ENCODE measurements at places on chromosomes 13 and 19. TPM values are rescaled to one million over a fixed set of nuclear protein-coding genes. Genes with fewer than 3 reads are reported as not detected.

Gene ZNF729
- not detected for total RNA-seq

GRCh38 chr19:58294743-58295374, 10.3 kb upstream of the ERVK3-1 start:
- DNase-seq, result no peak
- H3K4me1 ChIP-seq, result no peaks in the 10 kb centered on the region
- H3K27me3 ChIP-seq, result no peaks in the 10 kb centered on the region
- H3K4me3 ChIP-seq, result no peak overlapping the region
- peaks cover 24% of the 10 kb centered on the region for H3K36me3 ChIP-seq
- no peak overlapping the region for H3K27ac ChIP-seq

Gene PGLYRP1
- total RNA-seq, result not detected

DNA sequence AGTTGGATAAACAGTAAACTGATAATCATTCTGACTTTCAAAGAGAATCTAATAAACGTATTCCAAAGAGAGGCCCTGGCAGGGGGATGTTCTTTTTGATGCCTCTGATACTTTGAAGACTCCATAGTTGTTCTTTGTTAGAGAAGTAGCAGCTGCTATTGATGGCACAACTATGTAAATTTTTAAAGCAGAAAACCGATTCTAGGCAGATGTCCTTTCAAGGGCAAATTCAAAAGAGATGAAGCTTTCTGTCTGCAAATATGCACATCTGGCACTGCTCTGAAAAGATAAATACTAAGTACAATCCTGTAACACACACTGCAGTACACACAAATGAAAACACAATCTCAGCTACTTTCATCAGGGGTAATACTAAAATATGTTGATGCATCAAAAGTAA, 250.1 kb downstream of the VWA8 start:
- H3K36me3 ChIP-seq, result no peaks in the 10 kb centered on the region
- no peak overlapping the region for H3K27ac ChIP-seq
- no peaks in the 10 kb centered on the region for H3K27me3 ChIP-seq
- no peak for DNase-seq
- H3K4me3 ChIP-seq, result no peak overlapping the region

Gene CD177
- not detected for total RNA-seq

Gene CYP4F2
- total RNA-seq, result not detected

DNA sequence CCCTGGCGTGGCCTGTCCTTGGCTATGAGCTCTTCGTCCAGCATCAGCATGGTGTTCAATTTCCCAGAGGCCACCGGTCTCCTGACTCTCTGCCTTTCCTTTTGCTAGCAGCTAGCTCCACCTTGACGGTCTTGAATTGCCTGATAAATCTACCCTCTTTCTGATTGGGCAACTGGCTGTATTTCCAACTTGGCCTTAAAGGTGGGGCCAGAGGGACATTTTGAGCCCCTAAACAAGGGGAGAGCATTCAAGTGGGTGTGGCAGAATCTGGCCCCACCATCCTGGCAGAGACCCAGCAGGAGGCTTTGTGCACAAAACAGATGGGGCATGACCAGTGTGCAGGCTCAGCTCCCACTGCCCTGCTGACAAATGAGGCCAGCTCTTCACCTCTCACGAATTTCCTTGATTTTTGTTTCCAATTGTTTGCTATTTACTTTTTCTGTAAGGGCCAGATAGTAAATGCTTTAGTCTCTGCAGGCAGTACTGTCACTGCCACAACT, 148.9 kb upstream of the VSTM2B start:
- no peak for DNase-seq
- no peaks in the 10 kb centered on the region for H3K36me3 ChIP-seq
- no peak overlapping the region for H3K4me3 ChIP-seq

Gene CEBPA
- total RNA-seq, result 2.4 TPM

DNA sequence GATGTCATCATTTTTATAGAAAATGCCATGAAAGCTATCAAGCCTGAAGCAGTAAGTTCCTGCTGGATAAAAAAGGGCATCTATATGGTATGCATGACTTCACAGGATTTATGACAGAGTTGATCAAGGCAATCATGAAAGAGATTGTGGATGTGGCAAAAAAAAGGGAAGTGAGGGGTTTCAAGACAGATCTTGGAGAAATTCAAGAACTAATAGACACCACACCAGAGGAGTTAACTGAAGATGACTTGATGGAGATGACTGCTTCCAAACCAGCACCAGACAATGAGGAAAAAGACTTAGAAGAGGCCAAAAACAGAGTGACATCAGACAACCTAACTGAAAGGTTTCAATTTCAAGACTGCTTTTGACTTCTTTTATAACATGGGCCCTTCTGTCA, 691.1 kb upstream of the SLC10A2 start:
- no peak overlapping the region for H3K27ac ChIP-seq
- H3K27me3 ChIP-seq, result no peaks in the 10 kb centered on the region
- no peaks in the 10 kb centered on the region for H3K36me3 ChIP-seq
- no peaks in the 10 kb centered on the region for H3K4me1 ChIP-seq
- no peak overlapping the region for H3K4me3 ChIP-seq
- no peak for DNase-seq

Gene CYP4F8
- not detected for total RNA-seq

- no peak overlapping the region for H3K27ac ChIP-seq
- H3K36me3 ChIP-seq, result no peaks in the 10 kb centered on the region
- no peaks in the 10 kb centered on the region for H3K27me3 ChIP-seq
- H3K4me1 ChIP-seq, result no peaks in the 10 kb centered on the region
These were observed 346.4 kb downstream of the FGF9 start for GRCh38 chr13:22017226-22017625.

Gene BEST2
- not detected for total RNA-seq

Gene RGS9BP
- total RNA-seq, result 0.52 TPM

GRCh38 chr13:102704238-102705058, 9.6 kb upstream of the METTL21C start:
- no peaks in the 10 kb centered on the region for H3K36me3 ChIP-seq
- H3K4me3 ChIP-seq, result no peak overlapping the region
- H3K27ac ChIP-seq, result no peak overlapping the region
- no peaks in the 10 kb centered on the region for H3K27me3 ChIP-seq
- H3K4me1 ChIP-seq, result no peaks in the 10 kb centered on the region

DNA sequence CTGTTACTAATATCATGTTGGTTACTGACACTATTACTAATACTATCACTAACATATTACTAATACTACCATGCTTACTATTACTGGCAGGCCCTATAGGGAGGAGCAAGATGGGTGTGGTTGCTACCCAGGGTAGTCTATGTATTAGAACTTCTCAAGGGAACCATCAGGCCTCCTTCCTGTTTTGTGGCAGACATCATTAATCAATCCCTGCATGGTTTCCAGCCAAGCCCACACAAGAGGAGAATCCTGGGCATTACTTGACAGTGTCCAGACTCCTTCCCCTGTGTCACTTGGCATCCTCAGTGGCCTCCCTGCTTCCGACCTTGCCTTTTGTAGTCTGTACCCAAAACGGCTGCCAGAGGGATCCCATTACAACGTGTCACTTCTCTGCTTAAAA, 8.9 kb downstream of the HAS1 start:
- no peaks in the 10 kb centered on the region for H3K27me3 ChIP-seq
- no peak overlapping the region for H3K27ac ChIP-seq
- H3K36me3 ChIP-seq, result no peaks in the 10 kb centered on the region
- H3K4me1 ChIP-seq, result no peaks in the 10 kb centered on the region

Gene FKBP8
- total RNA-seq, result 249 TPM

Gene KCNRG
- 0.64 TPM for total RNA-seq

- H3K27ac ChIP-seq, result peak overlapping the region; percentile 51
- DNase-seq, result no peak
- H3K27me3 ChIP-seq, result no peaks in the 10 kb centered on the region
- H3K4me3 ChIP-seq, result no peak overlapping the region
These were observed 7.6 kb downstream of the PIK3R2 start for GRCh38 chr19:18160493-18160970.

Gene SLITRK5
- 0.38 TPM for total RNA-seq

Gene ZNF582
- 7.8 TPM for total RNA-seq

DNA sequence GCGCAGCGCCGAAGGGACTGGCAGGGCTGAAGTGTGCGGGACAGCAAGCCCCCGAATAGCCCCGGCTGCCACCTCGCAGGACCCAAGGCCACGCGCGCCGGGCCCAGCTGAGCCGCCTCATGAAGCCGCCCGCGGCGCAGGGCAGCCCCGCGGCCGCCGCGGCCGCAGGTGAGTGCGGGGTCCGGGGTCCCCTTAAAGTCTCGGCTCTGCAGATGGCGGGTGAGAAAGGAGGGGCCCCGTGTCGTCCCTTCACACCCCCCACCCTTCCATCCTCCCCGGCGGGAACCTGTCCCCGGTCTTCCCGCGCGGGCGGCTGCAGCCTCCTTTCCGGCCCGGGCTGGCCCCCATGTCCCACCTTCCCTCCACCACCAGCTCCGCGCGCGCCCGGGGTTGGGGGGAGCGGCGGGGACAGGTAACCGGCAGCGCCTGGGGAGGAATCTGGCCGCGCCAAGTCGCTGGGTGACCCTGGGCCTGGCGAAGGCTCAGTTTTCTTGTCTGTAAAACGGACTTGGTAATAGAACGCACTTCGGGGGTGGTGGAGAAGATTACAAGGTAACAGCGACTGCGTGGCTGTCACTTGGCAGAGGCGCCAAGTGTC, 338 bp downstream of the RGCC start:
- H3K27ac ChIP-seq, result peak overlapping the region; percentile 93
- H3K36me3 ChIP-seq, result peaks cover 5% of the 10 kb centered on the region
- DNase-seq, result peak; percentile 70
- peak overlapping the region; percentile 61 for H3K4me3 ChIP-seq

GRCh38 chr19:28489776-28490175, 723.2 kb downstream of the UQCRFS1 start:
- no peak overlapping the region for H3K27ac ChIP-seq
- H3K27me3 ChIP-seq, result no peaks in the 10 kb centered on the region
- no peaks in the 10 kb centered on the region for H3K4me1 ChIP-seq

GRCh38 chr13:84366506-84366905, 484.2 kb upstream of the SLITRK1 start:
- H3K27me3 ChIP-seq, result no peaks in the 10 kb centered on the region
- H3K4me1 ChIP-seq, result no peaks in the 10 kb centered on the region
- no peaks in the 10 kb centered on the region for H3K36me3 ChIP-seq
- no peak overlapping the region for H3K27ac ChIP-seq
- no peak for DNase-seq

- H3K36me3 ChIP-seq, result no peaks in the 10 kb centered on the region
- H3K27me3 ChIP-seq, result no peaks in the 10 kb centered on the region
- H3K4me3 ChIP-seq, result no peak overlapping the region
- no peaks in the 10 kb centered on the region for H3K4me1 ChIP-seq
These were observed 17.5 kb downstream of the CEACAM3 start for GRCh38 chr19:41813911-41814310.

Gene FXYD3
- total RNA-seq, result not detected

All from CD4-positive, alpha-beta memory T cell (primary cell).